ENCODE measurements at places on chromosomes 3 and 15.

DNA sequence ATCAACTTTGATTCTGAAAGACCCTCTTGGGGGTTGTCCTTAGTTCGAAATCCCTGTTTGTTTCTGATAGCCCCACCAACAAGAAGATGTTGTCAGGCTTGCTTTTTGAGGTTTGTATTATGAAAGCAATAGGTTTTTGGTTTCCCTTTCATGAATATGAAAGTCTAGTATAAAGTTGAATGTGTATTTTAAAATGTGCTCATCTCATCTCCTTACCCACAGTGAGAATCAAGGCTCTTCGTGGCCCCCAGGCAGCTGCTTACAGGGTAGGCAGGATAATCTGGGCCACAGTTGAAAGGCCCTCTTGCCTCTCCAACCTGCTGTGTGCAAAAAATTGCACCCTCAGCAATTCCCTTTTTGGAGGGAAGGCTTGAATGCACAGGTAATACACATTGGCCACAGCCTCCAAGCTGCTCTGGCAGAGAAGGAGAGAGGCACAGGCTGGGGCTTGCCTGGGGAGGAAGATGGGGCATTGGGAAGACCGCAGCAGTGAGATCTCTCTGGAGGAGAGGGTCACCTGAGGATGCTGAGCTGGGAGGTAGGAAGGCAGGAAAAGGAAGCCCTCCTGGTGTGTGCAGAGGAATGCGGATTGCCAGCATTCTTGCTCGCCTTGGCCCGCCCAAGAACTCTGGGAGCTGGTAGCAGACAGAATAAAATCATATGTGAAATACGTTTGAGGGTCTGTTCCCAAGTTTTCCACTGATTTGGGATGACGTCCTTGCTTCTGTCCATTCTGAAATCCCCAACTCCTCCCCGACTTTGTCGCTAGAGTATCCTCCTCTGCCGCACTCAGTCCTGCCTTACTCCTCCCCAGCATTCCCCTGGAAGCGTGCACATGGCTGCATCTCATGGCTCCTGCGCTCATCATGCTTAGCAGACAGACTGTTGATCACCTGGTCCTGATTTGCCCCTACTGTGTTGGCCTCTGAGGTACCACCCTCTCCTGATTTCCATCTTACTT, 196.4 kb downstream of the RPLP1 start:
- DNase-seq = no peak

GRCh38 chr3:24344784-24345439, 149.7 kb downstream of the THRB start:
- peak; percentile 38 for DNase-seq

GRCh38 chr3:172070269-172070668, 30.9 kb downstream of the FNDC3B start:
- DNase-seq = no peak

GRCh38 chr3:39202094-39202493, 9.7 kb upstream of the XIRP1 start:
- no peak for DNase-seq

GRCh38 chr15:77866186-77866585, 211.3 kb downstream of the TBC1D2B start:
- DNase-seq = no peak

DNA sequence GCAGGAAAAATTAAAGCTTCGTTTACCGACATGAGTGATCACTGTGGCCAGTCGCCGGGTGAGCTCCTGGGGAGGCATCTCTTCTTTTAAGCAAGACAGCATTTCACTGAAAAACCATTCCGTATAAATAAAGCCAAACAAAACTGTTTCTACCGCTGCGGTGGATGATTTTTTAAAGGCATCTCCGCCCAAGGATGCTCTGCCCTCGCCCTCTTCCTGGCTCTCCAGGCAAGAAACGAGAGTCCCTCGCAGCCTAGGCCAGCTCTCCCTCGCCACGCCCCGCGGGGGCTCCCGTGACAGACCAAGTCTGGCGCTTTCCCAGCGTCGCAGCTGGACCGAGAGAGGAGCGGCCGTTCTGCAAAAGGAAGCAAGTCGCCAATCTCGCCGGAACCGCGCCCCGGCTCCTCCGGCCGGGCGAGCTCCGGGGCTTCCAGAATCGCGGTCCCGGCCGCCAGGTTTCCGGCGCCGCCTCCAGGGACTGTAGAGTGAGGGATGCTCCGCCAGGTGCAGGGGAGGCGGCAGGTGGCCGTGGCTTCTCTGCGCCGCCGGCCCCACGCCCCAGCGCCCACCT, 458 bp downstream of the MCF2L2 start:
- no peak for DNase-seq

DNA sequence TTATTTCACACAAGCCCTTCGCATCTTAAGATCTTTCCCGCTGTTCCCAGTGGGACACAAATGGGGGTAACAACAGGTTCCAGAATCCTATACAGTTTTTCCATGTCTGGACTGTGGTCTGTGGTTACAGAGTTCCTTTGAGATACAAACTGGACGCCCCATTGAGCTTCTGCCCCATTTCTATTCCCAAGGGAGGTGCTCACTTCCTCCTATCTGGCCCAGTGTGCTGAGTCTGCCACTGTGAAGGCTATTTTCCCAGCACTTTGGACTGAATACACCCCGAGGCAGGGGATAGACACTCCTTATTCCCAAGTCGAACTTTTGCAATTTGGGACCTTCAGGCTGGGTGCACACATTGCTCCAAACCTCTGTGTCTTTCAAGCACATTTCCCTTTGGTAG, 44.0 kb downstream of the MESD start:
- no peak for DNase-seq

DNA sequence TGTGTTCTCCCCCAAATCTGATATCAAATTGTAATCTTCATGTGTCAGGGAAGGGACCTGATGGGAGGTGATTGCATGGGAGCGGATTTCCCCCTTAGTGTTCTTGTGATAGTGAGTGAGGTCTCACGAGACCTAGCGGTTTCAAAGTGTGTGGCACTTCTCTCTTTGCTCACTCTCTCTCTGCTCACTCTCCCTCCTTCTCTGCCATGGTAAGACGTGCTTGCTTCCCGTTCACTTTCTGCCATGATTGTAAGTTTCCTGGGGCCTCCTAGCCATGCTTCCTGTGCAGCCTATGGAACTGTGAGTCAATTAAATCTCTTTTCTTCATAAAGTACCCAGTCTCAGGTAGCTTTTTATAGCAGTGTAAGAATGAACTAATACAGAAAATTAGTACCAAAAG, 30.6 kb upstream of the OR5H6 start:
- no peak for DNase-seq

GRCh38 chr3:117887901-117888300, 1146.7 kb downstream of the IGSF11 start:
- DNase-seq = no peak

DNA sequence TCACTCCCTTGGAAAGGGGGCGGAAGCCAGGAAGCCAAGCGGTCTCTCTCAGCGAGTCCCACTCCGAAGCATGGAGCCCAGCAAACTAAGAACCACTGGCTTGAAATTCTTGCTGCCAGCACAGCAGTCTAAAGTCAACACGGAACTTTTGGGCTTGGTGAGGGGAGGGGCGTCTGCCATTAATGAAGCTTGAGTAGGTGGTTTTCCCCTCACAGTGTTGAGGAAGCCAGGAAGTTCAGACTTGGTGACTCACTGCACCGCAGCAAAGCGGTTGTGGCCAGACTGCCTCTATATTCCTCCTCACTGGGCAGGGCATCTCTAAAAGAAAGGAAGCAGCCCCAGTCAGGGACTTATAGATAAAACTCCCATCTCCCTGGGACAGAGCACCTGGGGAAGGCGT, 665.4 kb upstream of the CBLB start:
- DNase-seq = no peak

- DNase-seq = no peak
Observed at GRCh38 chr3:10370429-10370828, 49.5 kb upstream of the SEC13 start.

GRCh38 chr15:39538936-39539335, 41.9 kb upstream of the THBS1 start:
- DNase-seq = no peak

- DNase-seq = no peak
Observed at GRCh38 chr3:69825446-69825845, 86.2 kb downstream of the MITF start.

GRCh38 chr3:107850681-107851080, 240.2 kb downstream of the CD47 start:
- no peak for DNase-seq

DNA sequence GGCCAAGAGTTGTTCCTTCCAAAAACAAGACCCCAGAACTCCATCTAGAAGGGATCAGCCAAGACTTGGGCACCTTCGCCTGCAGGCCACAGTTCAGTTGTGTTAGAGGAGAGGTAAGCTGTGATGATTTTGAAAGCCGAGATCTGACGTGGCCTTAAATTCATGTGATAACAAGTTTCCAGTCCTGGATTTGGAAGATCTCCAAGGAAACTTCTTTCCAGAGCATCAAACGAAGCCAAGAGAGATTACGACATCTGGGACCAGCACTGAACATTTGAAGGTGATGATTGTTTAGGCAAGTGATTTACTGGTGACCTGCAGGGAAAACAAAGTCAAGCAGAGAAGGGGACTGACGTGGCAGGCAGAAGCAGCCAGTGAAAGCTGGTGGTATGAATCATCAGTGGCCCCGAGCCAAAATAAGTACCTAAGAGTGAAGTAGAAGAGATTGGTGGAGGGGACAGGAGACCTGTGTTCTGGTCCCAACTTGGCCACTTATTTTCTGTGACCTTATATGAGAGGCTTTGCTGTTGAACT, 339.0 kb upstream of the PROK2 start:
- peak; percentile 98 for DNase-seq

GRCh38 chr3:85539232-85539631, 580.4 kb downstream of the CADM2 start:
- no peak for DNase-seq

- no peak for DNase-seq
Observed at GRCh38 chr15:40006003-40006402, 33.0 kb downstream of the SRP14 start.

GRCh38 chr3:144687862-144688261, 716.2 kb downstream of the DIPK2A start:
- DNase-seq = no peak

- no peak for DNase-seq
Observed at GRCh38 chr3:20015525-20015924, 3.5 kb upstream of the PP2D1 start.

- no peak for DNase-seq
Observed at GRCh38 chr3:48565591-48566400, 2.2 kb upstream of the UCN2 start.

- DNase-seq = no peak
Observed at GRCh38 chr3:11672363-11672762, 28.6 kb upstream of the VGLL4 start.

Measured in fibroblast of skin of left quadriceps (primary cell).